ENCODE measurements at places on chromosomes 4 and X.

- no peak for DNase-seq
These were observed 129.3 kb upstream of the TMEM164 start for GRCh38 chrX:109873574-109873973.

GRCh38 chr4:101141855-101142254 is 205.5 kb downstream of the PPP3CA start:
- no peak for DNase-seq

DNA sequence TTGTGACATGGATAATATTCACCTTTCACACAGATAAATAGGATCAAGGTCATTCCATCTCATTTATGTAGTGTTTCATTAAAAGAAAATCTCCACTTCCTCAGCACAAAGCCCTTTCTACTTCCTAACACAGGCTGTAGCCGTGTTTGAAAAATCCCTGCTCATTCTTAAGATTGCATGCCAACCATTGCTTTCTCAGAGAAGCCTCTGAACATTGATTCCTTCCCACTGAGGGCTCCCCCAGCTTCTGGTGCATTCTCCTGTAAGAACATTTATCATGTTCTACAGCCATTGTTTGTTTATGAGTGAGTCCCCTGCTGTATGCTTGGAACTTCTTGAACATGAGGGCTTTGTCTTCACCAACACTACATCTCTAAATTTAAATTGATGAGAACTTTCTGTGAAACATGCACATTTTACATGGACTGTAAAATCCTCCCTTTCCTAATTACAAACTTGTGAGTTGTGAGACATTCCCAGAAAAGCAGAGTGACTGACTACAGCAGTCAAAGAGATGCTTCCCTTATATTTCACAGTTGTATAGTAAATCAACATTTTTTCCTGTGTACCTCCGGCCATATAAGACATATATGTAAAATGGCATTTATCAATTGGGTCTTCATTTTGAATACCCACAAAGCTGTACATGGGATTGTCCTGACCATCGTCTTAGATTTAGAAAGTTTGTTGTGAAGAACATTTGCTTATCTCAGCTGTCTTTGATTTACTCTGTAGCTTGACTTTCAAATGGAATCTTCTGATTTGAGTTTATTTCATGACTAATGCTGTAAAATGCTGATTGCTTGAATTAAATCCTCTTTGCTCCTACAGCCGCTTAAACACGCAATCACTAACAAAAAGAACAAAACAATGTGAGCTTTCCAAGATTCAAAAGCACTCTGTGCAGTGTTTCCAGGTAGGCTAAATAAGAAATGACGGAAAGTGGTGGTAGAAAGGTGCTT is 600.5 kb upstream of the SLIT2 start:
- no peak for DNase-seq

GRCh38 chr4:144316869-144317268 is 176.4 kb upstream of the GYPA start:
- no peak for DNase-seq

DNA sequence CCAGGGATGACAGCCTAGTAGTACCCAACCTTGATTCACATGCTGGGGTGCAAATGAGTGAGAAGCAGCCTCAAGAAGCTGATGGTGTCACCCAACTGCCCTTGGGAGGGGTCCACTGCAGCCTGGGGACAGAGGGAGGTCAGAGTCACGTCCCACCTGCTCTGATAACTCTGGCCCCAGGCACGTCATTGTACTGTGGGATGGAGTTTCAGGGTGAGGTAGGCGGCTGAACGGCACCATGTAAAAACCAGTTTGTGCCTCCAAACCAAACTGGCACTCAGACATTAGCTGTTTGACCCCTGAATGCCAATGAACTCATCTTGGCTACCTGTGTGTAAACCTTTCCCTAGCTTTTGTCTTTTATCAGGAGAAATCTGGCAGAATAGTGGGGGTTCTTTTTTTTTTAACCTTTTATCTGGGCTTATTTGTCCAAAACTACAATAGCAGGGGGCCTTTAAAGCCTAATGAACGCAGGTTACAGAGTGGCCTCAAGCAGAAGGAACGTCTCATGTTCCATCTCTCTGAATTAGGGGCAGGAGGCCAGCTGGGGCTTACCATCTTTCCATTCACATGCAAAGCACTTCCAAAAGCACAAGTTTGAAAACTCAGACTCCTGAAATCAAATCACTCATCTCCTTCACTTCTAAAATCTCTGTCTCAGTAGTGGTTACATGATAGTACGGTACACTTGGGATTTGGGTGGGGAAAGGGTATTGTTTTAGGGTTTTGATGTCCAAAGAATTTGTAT is 89.4 kb downstream of the IRF2 start:
- DNase-seq: no peak

DNA sequence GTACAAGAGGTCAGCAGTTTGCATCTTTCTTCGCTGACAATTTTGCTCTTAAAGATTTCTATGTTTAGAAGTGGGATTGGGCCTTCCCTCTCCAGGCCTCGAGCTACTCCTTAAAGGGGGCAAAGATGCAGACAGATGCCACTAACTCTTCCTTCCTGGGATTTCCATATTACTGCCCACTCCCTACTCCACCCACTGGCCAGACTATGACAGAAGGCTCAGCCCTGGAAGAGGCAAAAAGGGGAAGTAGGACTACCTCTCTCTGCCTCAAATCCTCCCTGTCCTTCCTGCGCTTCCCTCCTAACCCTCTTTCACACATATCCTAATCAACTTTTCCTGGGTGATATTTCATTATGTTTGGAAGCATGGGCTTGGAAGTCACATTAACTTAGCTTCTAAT is 58.3 kb downstream of the EVC2 start:
- no peak for DNase-seq

DNA sequence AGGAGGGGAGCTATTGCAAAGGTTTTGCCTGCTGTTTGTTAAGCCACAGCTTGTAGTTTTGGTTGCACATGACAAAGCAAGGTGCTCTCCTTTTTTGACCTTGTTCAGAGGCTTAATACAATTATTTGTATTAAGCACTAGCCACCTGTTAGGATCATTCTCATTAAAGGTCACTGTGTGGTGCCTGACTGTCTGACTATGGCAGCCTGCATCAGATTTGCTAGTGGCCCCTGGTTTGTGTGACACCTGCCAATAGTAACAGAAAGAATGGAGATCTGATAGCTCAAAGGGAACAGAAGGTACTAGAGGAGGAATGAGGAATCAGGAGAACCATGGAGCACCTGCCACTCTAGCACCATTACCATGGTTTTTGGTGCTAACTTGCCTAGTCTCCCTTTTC is 102.5 kb downstream of the POLA1 start:
- DNase-seq: no peak

DNA sequence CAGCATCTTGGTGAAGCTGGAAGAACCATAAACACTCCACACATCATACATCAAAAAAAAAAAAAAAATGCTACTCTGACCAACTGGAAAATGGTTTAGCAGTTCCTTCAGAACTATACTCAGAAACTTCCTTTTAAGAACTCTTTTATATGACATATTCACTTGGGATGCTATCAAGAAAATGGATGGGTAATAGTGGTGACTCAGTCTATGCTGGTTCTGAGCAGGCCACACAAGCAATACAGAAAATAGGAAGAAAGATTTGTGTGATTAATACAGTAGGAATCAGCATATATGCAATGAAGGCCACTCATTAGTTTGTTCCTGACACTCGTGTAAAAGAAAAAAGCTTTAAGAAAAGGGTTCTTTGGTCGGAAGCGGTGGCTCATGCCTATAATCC is 123.5 kb upstream of the FAT4 start:
- DNase-seq: no peak

- DNase-seq: no peak
These were observed 59.1 kb downstream of the SMIM20 start for GRCh38 chr4:25972984-25973745.

- DNase-seq: no peak
These were observed 54.7 kb upstream of the NPNT start for GRCh38 chr4:105840426-105841174.

DNA sequence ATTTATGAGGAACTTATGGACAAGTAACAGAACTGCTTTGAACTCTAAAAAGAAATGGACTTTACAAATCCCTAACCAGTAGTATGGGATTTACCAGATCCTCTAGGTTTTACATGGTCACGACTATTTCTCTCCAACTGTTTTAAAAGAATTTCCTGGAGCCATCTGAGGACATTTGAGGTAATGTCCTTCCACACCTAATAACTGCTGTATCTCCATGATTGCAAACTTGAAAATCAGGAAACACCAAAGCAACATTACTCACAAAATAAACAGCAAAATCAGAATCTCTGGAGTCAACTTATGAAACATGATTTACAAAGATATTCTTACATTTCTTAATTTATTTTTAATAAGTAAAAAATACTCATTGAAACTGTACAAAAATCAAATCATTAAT is 58.0 kb downstream of the STAP1 start:
- DNase-seq: no peak

- DNase-seq: no peak
These were observed 1.3 kb downstream of the TMEM47 start for GRCh38 chrX:34655501-34656455.

DNA sequence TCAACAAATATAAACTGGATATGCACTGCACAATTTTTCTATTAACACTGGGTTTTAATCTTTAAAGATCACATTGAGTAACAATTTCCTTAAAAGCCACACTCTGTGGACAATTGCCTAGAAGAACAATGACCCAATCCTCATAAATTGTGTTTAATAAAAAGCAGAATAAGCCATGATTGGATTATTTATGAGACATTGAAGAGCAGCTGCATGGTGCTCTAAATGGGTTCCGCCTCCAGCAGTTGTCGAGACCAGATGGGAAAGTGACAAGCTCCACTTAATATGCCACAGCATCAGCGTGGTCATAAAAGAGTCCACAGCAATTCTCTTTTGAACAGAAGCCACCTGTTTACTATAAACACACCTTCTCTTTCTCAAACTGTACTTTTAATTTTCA is 635.2 kb upstream of the FRG1 start:
- DNase-seq: no peak

DNA sequence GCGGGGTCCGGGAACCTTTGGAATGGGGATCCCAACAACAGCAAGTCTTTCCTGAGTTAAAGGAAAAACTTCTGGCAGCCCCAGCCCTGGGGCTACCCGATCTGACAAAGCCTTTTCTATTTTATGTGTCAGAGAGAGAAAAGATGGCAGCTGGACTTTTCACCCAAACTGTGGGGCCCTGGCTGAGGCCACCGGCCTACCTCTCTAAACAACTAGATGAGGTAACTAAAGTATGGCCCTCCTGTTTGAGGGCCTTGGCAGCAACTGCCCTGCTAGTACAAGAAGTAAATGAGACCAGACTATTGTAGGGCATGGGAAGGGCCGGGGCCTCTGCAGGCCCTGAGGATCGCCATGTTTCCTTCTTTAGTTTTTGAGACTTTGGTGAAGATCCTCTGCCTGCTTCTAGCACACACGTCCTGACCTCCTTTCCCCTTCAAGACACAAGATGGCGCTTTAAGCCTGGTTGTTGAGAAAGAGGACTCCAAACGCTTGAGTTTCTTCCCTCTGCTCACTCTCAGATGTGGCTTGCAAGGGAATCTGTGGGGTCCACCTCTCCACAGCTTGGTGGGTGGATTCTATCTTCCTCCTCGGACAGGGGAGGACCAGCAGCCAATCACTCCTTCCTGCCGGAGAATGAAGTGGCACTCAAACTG is 18.5 kb upstream of the DRD5 start:
- DNase-seq: peak; percentile 77

DNA sequence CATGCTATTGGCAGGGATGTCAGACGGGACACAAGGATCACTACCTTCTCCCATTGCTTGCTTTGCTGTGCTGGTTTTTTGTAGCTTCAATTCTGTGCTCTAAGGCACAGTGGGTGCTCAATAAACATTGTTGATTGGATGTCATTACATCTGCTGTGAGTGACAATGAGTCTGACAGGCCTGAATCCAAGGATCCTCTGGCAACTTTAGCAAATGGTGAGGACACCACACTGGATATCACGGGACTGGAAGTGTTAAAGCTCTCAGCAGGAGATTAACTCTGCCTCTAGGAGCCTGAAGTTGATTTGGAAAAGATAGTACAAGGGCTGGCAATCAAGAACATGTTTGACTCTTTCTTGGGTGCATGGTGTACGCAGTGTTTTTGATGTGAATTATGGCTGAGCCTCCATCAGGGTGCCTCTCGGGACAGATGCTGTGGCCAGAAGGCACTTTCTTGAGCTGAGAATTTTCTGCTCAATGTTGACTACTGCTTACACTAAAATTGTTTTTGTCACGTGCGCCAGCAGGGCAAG is 217.9 kb downstream of the ARAP2 start:
- DNase-seq: no peak

- DNase-seq: no peak
These were observed 140.7 kb downstream of the BTC start for GRCh38 chr4:74653331-74654229.

- DNase-seq: no peak
These were observed 55.9 kb upstream of the NKX1-1 start for GRCh38 chr4:1462009-1462767.

DNA sequence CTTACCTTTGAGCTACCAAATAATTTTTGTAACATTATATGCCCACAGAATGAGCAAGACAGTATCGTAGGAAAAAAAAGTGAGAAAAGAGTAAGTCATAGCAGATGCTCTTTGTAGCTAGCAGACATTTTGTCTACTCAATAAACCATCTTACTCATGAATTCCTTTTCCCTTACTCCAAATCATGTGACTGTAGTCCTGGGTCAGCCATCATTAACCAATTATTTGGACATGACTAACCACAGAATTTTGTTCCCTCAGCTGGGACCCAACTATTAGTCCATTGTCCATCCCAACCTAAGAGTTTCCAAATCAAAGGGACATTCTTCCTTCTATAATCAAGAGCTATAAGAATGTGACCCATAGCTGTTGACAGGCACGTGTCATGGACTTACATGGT is 11.4 kb downstream of the UBE2D3 start:
- no peak for DNase-seq

- no peak for DNase-seq
These were observed 61.2 kb downstream of the STARD8 start for GRCh38 chrX:68708503-68709290.

DNA sequence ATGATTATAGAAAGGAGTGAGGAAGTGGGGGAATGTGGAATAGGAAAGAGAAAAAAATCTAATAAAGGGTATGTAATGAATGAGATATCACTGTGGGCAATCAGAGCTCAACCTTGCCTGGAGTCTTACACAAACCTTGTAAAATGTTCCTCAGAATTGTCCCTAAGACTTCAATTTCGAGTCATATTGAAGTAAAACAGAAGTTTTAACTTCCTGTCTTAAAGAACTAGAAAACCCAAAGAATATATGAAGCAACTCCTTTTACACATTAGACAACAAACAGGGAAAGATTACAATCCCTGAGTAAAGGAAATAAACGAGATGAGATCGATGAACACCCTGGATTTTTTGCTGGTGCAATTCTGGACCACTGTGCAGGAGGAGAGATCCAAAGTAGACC is 18.0 kb downstream of the CXCL2 start:
- DNase-seq: no peak

GRCh38 chr4:102610476-102610875 is 109.3 kb downstream of the NFKB1 start:
- no peak for DNase-seq

GRCh38 chr4:112748352-112748878 is 111.5 kb downstream of the LARP7 start:
- no peak for DNase-seq

- DNase-seq: no peak
These were observed 203.8 kb downstream of the AASDH start for GRCh38 chr4:56183344-56183959.

GRCh38 chr4:141645611-141646340 is 9.4 kb downstream of the IL15 start:
- DNase-seq: no peak

- DNase-seq: no peak
These were observed 112.8 kb upstream of the DKK2 start for GRCh38 chr4:107148904-107149303.
